ENCODE measurements at places on chromosomes 5 and 9.

DNA sequence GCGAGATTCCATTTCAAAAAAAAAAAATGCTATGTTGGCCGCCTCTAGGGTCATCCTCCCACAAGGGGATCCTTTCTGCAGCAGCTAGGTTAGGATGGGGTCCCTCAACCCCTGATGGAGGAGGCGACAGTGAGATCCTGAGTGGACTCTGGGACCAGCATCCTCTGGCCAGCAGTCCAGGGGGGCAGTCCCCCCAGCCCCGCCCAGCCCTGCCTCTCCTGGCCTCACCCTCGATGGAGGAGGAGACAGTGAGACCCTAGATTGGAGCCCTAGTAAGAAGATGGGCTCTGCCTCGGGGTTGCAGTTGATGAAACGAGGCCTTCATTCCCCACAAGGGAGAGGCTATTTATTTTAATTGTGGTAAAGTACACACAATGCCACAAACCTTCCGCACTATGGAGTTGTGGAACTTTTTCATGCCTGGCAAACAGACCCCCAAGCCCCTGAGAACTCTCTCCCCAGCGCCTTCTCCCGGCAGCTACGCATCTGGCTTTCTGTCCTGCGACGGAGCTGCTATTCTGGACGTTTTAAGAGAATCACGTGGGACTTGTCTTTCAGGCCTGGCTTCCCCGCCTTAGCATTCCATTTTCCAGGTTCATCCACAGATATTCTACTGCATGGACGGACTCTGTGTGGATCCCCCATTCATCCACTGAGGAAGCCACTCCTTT is 15.8 kb downstream of the VAV2 start:
- DNase-seq = no peak

- no peak for DNase-seq
These were observed 273.5 kb downstream of the ARRDC3 start for GRCh38 chr5:91109634-91110033.

GRCh38 chr9:120138955-120139354 is 441.0 kb downstream of the CDK5RAP2 start:
- DNase-seq = no peak

DNA sequence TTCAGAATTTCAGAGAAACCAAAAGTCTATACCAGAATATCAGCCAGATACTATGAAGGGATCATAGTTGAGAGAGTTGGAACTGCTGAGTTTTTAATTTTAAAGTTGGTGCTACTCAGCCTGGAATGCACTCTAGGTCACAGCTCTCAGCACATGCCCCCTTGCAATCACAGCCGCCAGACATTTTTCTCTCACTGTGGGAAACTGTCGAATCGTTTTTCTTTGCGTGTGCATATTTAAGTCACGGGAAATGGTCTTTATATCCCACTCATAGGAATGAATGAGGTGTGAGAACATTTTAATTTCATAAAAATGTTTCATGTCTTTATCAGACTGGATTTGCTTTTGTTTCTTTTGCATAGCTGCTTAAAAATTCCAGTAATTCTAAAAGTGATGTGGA is 12.2 kb upstream of the SPDL1 start:
- DNase-seq = no peak

GRCh38 chr5:60738461-60738860 is 38.5 kb upstream of the DEPDC1B start:
- DNase-seq = no peak

DNA sequence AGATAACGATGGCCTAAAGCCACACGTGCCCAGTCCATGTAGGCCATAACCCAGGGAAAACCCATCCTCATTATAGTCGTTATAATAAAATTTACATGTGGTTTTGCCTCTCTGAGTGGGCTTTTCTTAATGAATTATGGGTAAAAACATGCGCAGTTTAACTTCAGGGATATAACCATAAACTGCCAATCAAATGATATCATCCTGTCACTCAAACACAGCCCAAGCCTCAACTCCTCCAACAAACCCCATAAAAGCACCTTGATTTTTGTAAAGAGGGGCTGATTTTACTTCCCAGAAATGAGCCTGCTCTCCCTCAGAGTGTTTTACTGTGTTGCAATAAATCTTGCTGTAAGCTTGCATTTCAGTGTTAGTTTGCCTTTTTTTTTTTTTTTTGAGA is 15.8 kb upstream of the SETX start:
- DNase-seq = no peak
